H9 (cell line): ENCODE measurements at places on chromosomes 12 and 14.
A peak's percentile ranks its signal among the peaks of the same experiment; 100 is the strongest.

DNA sequence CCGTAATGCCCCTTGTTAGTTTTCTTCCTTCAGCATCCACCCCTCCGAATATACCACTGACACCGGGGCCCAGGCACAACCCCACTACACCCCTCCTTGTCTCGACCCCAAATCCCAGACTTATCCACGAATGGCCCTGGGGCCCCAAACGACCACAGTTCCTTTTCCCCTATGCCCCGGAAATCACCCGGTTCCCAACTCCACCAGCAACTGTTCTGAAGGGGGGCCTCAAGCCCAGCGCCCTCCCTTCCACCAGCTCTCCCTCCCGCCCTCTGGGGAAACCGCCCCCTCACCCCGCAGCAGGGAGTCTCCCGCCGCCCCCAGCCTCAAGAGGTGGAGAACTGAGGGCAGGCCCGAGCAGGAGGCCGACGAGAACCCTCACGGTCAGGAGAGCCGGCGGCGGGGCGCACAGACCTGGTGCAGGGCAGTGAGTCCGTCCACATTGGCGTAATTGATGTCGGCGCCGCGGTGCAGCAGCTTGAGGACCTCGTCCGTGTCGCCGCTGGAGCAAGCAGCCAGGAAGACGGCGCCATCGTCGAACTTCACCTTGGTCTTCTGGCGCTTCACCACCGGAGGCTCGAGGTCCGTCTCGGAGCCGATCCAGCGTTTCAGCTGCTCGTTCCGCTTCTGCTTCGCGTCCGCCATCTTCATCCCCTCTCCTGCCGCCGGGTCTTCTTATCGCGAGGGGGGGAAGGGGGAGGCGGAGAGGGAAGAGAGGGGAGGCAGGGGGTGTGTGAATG is 446 bp downstream of the PPP1R12A start:
- H3K36me3 ChIP-seq: no peaks in the 10 kb centered on the region
- H3K27ac ChIP-seq: peak overlapping the region; percentile 86
- H3K27me3 ChIP-seq: no peaks in the 10 kb centered on the region

DNA sequence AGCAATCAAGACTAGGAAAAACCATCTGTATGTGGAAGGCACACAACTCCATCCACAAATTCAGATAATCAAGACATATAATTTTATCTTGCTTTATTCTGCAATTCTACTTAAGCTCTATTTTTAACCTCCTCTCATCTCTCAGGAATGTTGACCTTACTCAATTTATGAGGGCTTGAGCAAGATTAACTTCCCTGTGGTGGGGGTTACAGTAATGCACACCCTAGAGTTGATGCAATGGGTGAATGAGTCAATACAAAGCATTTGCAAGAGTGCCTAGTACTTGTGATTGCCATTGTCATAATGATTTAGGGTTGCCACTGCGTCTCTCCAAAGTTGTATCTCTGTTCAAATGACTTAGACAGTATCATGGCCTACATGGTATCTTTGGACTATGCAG is 1598.4 kb upstream of the TMEM132C start:
- no peak overlapping the region for H3K27ac ChIP-seq
- DNase-seq: no peak
- no peak overlapping the region for H3K4me3 ChIP-seq
- no peaks in the 10 kb centered on the region for H3K4me1 ChIP-seq
- H3K27me3 ChIP-seq: no peaks in the 10 kb centered on the region; the same call in 1 of the 2 replicates

DNA sequence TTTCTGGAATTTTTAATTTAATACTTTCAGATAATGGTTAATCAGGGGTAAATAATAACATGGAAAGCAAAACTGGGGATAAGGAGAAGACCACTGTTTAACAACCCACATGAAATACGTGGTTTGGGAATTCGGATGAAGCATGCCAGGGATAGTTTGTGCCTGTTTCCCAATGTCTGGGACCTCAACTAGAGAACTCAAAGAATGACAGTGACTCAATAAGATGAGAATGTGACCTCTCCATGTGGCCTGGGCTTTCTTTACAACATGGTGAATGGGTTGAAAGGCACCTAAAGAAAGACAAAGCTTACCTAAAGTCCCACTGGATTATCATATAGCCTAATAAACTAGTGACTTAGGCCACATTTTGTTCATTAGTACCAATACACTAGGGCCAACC is 460.3 kb upstream of the LRFN5 start:
- peak; percentile 31 for DNase-seq
- no peak overlapping the region for H3K4me3 ChIP-seq
- H3K27me3 ChIP-seq: no peaks in the 10 kb centered on the region
- H3K27ac ChIP-seq: no peak overlapping the region
- no peaks in the 10 kb centered on the region; the same call in 1 of the 2 replicates for H3K4me1 ChIP-seq
- peaks cover 3% of the 10 kb centered on the region for H3K36me3 ChIP-seq

DNA sequence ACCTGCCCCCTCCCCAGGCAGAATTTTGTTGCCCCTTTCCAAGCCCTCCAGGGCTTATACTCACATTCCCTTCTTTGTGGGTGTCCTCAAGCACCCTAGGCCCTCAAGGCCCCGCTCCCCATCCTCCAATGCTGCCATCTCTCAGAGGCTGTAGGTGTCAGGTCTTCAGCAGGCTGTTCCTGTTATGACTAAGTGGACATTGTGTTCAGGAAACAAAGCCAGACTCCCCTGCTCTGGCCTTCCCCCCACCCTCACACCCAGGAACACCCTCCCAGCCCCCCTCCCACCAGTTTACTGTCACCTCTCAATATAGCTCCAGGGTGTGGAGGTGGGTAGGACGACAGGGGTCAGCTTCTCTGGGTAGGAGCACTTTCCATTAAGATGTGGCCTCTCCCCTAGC is 1.4 kb upstream of the MYH6 start:
- no peak overlapping the region for H3K27ac ChIP-seq
- H3K4me3 ChIP-seq: no peak overlapping the region
- no peaks in the 10 kb centered on the region for H3K27me3 ChIP-seq
- H3K4me1 ChIP-seq: no peaks in the 10 kb centered on the region
- DNase-seq: no peak

GRCh38 chr12:94230357-94230905 is 82.1 kb downstream of the PLXNC1 start:
- DNase-seq: no peak
- H3K27me3 ChIP-seq: no peaks in the 10 kb centered on the region
- no peak overlapping the region for H3K4me3 ChIP-seq
- peaks cover 2% of the 10 kb centered on the region; the same call in 1 of the 2 replicates for H3K4me1 ChIP-seq
- H3K27ac ChIP-seq: no peak overlapping the region
- H3K36me3 ChIP-seq: no peaks in the 10 kb centered on the region

GRCh38 chr14:44898551-44898950 is 63.2 kb downstream of the KLHL28 start:
- H3K4me1 ChIP-seq: no peaks in the 10 kb centered on the region
- H3K4me3 ChIP-seq: peak overlapping the region; percentile 87
- no peaks in the 10 kb centered on the region; the same call in 1 of the 2 replicates for H3K36me3 ChIP-seq
- H3K27ac ChIP-seq: no peak overlapping the region

DNA sequence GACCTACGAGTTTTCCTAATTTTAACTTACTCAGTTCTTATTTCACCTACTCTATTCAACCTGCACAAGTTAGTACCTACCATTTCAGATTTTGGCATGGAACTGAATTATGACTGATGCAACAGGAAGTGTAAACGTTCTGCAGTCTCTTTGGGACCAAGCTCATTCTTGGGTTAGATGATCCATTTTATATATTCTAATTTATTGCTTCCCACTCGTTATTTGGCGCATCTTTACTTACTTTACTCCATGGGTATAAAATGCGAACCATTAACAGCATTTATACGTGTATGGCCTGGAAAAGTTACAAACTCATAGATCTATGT is 1.0 kb upstream of the EML1 start:
- H3K27me3 ChIP-seq: no peaks in the 10 kb centered on the region
- DNase-seq: no peak
- peak overlapping the region; percentile 67 for H3K4me3 ChIP-seq
- no peaks in the 10 kb centered on the region for H3K36me3 ChIP-seq
- H3K4me1 ChIP-seq: no peaks in the 10 kb centered on the region

- peaks cover 2% of the 10 kb centered on the region; the same call in 1 of the 2 replicates for H3K4me1 ChIP-seq
- peak overlapping the region; percentile 85 for H3K4me3 ChIP-seq
- no peak overlapping the region for H3K27ac ChIP-seq
- H3K27me3 ChIP-seq: peaks cover 2% of the 10 kb centered on the region; the same call in 1 of the 2 replicates
Measured at GRCh38 chr12:58919231-58920101, 838 bp downstream of the LRIG3 start.
